ENCODE measurements at places on chromosomes 3 and 15. TPM values are rescaled to one million over a fixed set of nuclear protein-coding genes. Genes with fewer than 3 reads are reported as not detected.

CCR3 gene
- total RNA-seq, result not detected

DALRD3 gene
- total RNA-seq, result 27.8 TPM

PDIA5 gene
- 32.8 TPM for total RNA-seq

UNC13C gene
- 0.08 TPM for total RNA-seq

ADGRG7 gene
- total RNA-seq, result not detected

ENTPD3 gene
- total RNA-seq, result not detected

EPHA6 gene
- total RNA-seq, result 21.8 TPM

PCOLCE2 gene
- total RNA-seq, result 1.8 TPM

GOLGA6A gene
- 0.85 TPM for total RNA-seq

DUSP7 gene
- total RNA-seq, result 21.7 TPM

MKRN3 gene
- 0.85 TPM for total RNA-seq

DNA sequence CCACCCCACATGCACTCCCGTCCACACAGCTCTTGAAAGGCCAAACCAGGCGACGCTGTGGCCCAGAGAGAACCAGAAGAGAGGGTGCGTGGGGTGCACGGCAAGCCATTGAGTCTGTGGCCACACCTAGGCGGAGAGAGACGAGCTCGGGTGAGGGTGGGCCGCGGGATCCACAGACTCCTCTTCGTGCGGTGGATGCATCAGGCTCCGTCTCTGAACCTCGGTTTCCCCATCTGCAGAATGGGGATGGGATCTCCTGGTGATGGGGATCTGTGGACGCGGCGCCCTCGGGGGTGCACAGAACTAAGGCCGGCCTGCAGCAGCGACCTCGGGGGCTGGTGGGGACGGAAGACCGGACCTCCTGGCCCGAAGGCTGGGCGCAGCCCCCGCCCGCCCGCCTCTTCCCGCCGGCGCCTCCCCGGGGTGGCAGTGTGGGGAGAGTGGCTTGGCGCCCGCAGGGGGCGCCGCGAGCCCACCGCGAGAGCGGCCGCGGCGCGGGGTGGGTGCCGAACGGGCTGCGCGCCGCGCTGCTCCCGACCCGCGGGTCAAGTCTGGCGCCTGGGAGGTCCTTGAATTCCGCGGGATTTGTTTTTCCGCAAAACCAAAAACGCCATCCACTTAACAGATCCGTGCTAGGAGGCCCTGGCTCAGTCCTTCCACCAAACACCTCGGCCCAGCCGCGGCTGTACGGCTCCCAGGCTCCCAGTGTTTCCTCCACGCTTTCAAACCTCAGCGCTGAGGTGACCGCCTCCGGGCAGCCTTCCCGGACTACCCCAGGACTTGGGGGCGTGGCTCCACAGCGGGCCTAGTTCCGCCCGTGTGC lies 13.2 kb upstream of the ADPGK start:
- no peaks in the 10 kb centered on the region for H3K36me3 ChIP-seq
- peaks cover 5% of the 10 kb centered on the region for H3K27me3 ChIP-seq
- no peak overlapping the region for H3K27ac ChIP-seq
- peak overlapping the region; percentile 86 for H3K4me3 ChIP-seq
- H3K4me1 ChIP-seq, result peaks cover 38% of the 10 kb centered on the region
- peak; percentile 64 for DNase-seq

DNA sequence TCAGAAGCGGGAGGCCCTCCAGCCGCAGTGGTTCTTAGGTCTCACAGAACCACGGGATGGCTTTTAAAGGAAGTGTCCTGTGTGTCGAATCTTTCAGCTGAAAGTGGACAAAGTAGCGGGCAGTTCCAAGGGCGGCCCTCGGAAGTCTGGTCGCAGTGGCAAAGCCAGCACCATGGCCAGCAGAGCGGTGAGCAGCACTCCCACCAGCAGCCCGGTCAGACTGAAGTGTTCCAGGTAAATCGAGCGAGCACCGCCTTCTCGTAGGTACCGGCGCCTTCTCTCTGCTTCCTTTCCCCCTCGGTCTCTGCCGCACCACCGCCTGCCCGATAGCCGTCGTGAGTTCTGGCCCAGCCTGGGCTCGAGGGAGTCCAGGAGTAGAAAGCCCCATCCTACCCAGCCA lies 103.6 kb upstream of the ABHD17C start:
- H3K27me3 ChIP-seq, result no peaks in the 10 kb centered on the region
- H3K36me3 ChIP-seq, result no peaks in the 10 kb centered on the region
- no peak overlapping the region for H3K27ac ChIP-seq
- no peak for DNase-seq
- peaks cover 6% of the 10 kb centered on the region for H3K4me1 ChIP-seq
- no peak overlapping the region for H3K4me3 ChIP-seq

DNA sequence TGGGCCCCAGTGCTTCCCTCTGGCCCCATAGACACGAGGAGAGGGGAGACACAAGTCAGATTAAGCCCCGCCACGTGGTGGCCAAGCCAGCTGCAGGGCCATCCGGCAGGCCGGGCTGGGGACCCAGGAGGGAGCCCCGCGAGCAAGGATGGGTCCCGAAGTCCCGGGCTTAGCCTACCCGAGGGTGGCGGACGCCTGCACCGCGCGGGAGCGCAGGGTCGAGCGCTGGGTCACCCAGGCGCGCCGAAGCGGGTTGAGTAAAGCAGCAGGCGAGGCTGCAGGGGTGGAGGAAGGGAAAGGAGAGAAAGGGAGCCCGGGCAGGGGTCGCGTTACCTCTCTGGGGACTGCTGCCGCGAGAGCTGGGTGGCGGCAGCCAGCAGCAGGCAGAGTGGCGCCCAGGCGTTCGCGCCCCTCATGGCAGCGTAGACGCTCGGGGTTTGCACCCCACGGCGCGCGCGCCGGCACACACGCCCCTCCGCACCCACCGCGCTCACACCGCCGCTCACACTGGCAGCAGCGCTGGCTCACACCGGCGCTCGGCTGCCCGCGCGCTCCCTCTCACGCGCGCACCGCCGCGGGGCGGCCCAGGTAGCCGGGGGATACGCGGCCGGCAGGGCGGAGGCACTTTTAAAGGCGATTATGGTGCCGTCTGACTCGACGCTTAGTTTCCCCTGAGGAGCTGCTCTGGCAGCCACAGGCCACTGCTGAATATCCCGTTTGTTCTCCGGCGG lies at the start of gene PCOLCE2:
Gene PCOLCE2, minus strand, starts transcription at position 603 of the 731 bp plus-strand sequence. Its CDS starts 187 bp downstream, at position 416.
- peak within 1 kb of the TSS; percentile 88 for H3K4me3 ChIP-seq
- DNase-seq, result peak; percentile 43
- H3K36me3 ChIP-seq, result no peaks in the 10 kb centered on the region
- H3K27ac ChIP-seq, result no peak within 1 kb of the TSS

- DNase-seq, result no peak
- H3K27me3 ChIP-seq, result peaks cover 4% of the 10 kb centered on the region
- H3K36me3 ChIP-seq, result peaks cover 4% of the 10 kb centered on the region
- H3K4me3 ChIP-seq, result no peak overlapping the region
These were observed 2.0 kb upstream of the TBC1D2B start for GRCh38 chr15:78079298-78080087.

- H3K27me3 ChIP-seq, result no peaks in the 10 kb centered on the region
- no peaks in the 10 kb centered on the region for H3K36me3 ChIP-seq
- H3K27ac ChIP-seq, result no peak overlapping the region
- H3K4me3 ChIP-seq, result no peak overlapping the region
- no peaks in the 10 kb centered on the region for H3K4me1 ChIP-seq
These were observed 905.7 kb downstream of the DIPK2A start for GRCh38 chr3:144877356-144877755.

- no peaks in the 10 kb centered on the region for H3K36me3 ChIP-seq
- no peak overlapping the region for H3K4me3 ChIP-seq
- no peak for DNase-seq
- H3K27ac ChIP-seq, result no peak overlapping the region
- no peaks in the 10 kb centered on the region for H3K27me3 ChIP-seq
These were observed 19.2 kb upstream of the AQP9 start for GRCh38 chr15:58119016-58119415.

DNA sequence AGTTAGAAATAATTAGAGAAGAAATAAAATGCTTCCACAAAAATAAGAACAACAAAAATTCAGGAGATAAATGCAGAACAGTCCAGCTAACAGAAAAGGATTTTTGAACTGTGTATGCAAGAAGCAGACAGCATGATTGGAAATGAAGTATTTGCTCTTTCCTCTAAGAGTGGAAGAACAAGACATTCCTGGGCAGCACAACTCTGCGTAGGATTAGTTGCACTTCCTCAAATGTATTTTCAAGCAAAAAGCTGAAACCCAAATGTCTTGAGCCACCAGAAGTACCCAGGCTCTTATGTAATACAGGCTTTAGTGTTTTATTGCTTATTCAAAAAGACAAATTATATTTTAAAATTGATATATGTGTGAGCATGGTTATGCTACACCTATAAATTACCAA lies 127.2 kb downstream of the ZBTB20 start:
- H3K27ac ChIP-seq, result no peak overlapping the region
- no peaks in the 10 kb centered on the region for H3K36me3 ChIP-seq
- H3K27me3 ChIP-seq, result no peaks in the 10 kb centered on the region
- no peaks in the 10 kb centered on the region for H3K4me1 ChIP-seq
- no peak for DNase-seq

DNA sequence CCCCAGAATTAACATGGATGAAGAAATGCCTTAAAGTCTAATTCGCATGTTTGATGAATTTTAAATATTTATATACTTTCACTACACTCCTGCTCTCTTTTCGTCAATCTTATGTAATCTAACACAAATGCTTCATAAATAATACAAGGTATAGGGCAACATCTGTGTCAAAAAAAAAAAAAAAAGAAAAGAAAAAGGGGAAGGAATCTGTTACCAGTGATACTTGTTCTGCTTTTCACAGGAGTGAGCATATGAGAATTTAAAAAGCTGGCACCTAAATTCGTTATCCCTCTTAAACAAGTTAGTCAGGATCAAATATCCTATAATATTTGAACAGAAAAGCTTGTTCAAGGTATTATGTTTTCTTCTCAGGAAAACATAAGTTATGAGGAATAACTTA lies 243.8 kb downstream of the KCNH8 start:
- H3K4me1 ChIP-seq, result peaks cover 4% of the 10 kb centered on the region
- no peak for DNase-seq
- no peak overlapping the region for H3K27ac ChIP-seq
- no peaks in the 10 kb centered on the region for H3K36me3 ChIP-seq
- no peaks in the 10 kb centered on the region for H3K27me3 ChIP-seq
- no peak overlapping the region for H3K4me3 ChIP-seq

DNA sequence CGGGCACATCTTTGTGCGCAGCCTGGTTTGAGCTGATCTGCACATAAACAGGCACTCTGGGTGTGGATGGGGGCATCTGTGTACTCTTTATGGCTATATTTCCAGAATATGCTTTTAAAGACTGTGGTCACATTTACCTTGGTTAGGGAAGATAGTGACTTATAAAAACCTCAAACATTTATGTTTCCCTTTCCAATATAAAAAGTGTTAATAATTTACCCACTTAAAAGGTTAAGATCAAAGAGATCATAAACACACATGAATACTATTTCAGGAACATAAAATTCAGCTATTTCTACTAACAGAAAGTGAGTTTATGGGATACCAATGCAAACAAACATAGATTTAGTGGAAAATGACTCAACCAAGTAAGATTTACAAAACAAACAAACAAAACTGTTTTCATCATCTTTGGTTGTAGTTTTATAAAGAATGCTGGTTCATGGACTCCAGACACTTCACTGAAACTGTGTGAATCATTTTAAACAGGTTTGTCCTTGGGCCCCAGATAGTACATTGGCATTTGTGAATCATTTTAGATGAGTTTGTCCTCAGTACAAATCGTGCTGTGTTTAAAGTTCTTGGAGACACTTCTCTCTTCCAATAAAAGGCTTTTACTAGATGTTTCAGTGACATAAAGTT lies 253.5 kb upstream of the CTDSPL start:
- no peaks in the 10 kb centered on the region for H3K27me3 ChIP-seq
- DNase-seq, result no peak
- H3K27ac ChIP-seq, result no peak overlapping the region
- H3K4me1 ChIP-seq, result peaks cover 4% of the 10 kb centered on the region
- H3K36me3 ChIP-seq, result peaks cover 30% of the 10 kb centered on the region

DNA sequence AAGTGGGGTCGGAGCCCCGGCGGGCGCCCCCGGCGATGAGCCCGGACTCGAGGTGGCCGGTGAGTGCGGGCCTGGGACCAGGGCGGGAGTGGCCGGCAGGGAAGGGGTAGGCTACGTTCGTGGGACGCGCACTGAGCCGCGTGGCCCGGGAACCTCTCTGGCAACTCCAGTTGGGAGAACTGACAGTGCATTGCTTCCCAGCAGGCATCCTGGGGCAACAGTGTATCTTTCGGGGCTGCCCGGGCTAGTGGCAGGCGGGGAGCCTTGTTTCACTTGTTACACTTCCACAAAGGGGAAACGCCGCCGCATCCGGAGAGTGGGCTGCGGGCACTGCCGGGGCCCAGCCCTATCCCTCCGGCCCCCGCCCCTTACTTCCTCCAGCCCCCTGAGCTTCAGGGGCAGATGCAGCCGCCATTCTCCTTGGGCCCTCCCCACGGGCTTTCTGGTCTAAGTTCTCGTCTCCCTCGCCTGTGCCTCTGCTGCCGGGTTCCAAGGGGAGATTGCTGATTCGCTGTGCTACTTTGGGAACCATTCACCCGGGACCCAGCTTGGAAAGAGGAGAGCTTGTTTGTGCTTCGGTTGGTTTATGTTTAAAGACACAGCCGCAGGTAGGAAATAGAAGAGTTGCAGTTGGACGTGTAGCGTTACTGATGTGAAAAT lies 675 bp downstream of the BRPF1 start:
- peaks cover 21% of the 10 kb centered on the region for H3K27me3 ChIP-seq
- peaks cover 33% of the 10 kb centered on the region for H3K36me3 ChIP-seq
- peak; percentile 57 for DNase-seq
- H3K4me1 ChIP-seq, result peaks cover 47% of the 10 kb centered on the region
- H3K4me3 ChIP-seq, result peak overlapping the region; percentile 98

- DNase-seq, result no peak
- no peak overlapping the region for H3K27ac ChIP-seq
- peaks cover 2% of the 10 kb centered on the region for H3K27me3 ChIP-seq
- no peaks in the 10 kb centered on the region for H3K4me1 ChIP-seq
These were observed 54.0 kb downstream of the CHCHD6 start for GRCh38 chr3:126758026-126758425.

- H3K4me3 ChIP-seq, result peak within 1 kb of the TSS; percentile 93
- peaks cover 11% of the 10 kb centered on the region for H3K27me3 ChIP-seq
- peak; percentile 53 for DNase-seq
- no peak within 1 kb of the TSS for H3K27ac ChIP-seq
- peaks cover 5% of the 10 kb centered on the region for H3K36me3 ChIP-seq
These were observed at the start of gene KIF7 for GRCh38 chr15:89654847-89655805. KIF7 (minus strand) TSS chr15:89655467; CDS start chr15:89652930, 2,537 bp downstream.

DNA sequence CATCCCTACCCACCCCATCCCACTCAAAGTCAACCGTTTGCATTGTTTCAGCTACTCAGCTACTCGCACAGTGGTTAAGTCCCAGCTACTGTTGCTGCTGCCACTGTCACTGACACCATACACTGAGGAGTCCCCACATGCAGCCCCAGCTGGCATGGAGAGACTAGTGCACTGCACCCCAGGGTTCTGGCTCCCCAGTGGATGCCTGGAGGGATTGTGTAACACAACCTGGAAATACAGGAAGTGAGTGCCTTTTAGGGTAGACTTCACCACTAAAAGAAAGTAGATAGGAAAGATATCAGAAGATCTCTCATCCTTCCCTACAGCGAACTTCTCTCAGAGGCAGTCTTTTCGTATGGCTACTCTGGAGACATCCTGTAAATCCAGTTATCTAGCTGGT lies 169.2 kb upstream of the STRIT1 start:
- H3K4me3 ChIP-seq, result no peak overlapping the region
- peaks cover 5% of the 10 kb centered on the region for H3K36me3 ChIP-seq
- H3K27me3 ChIP-seq, result no peaks in the 10 kb centered on the region
- DNase-seq, result no peak
- H3K4me1 ChIP-seq, result peaks cover 18% of the 10 kb centered on the region

GRCh38 chr15:58212909-58213526 lies 74.8 kb downstream of the AQP9 start:
- H3K36me3 ChIP-seq, result no peaks in the 10 kb centered on the region
- DNase-seq, result peak; percentile 39
- no peak overlapping the region for H3K4me3 ChIP-seq
- no peak overlapping the region for H3K27ac ChIP-seq
- no peaks in the 10 kb centered on the region for H3K27me3 ChIP-seq

Data from endothelial cell (in vitro differentiated cells).